Activated CD4-positive, alpha-beta T cell treated with anti-CD3 and anti-CD28 coated beads for 4 hours (primary cell): ENCODE measurements at places on chromosomes 1 and 21.

DNA sequence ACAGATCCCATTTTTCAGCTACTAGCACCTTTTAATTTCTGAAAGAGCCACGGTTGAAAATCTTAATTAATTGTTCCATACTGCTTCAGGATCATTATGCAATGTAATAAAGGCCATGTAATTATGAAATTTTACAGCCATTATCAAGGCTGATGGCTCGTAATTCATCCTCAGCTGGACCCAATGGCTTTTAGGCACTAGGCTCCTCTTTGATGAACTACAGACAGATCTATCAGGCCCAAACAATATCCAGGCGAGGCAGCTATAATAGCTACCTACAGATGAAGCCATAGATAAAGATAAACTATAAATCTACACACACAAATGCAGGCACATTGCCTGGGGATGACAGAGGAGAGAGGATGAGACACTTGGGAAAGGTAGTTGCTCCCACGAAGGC lies 110.5 kb upstream of the USH2A start:
- no peak for DNase-seq

DNA sequence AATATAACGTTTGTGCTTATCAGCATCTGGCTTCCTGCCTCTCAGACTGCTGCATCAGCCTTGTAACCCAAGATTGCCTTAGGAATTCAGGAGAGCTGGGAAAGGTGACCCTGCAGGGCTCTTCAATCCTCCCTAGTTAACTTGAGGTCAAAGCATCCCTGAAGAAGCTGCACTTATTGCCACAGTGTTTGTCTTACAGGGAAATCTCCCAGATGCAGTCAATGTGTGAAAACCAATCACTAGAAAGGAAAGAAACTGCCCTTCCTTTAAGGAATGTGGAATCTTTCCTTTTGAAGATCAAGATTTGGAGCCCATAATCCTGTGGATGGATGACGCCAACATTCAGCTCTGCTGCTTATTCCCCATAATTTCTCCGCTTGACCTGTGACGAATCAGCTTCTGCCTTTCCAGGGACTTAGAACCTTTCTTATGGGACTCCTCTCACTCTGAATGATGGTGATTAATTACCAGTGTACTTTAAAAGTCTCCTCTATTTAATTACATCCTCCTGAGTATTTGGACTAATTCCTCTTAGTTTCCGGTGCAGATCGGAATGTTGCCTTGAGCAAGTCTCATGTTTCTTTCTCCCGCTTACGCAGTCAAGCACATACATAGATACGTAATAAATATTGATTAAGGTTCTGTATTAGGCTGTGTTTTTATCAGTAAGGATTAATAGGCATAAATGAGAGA lies 14.4 kb downstream of the ADAMTS5 start:
- DNase-seq = no peak

DNA sequence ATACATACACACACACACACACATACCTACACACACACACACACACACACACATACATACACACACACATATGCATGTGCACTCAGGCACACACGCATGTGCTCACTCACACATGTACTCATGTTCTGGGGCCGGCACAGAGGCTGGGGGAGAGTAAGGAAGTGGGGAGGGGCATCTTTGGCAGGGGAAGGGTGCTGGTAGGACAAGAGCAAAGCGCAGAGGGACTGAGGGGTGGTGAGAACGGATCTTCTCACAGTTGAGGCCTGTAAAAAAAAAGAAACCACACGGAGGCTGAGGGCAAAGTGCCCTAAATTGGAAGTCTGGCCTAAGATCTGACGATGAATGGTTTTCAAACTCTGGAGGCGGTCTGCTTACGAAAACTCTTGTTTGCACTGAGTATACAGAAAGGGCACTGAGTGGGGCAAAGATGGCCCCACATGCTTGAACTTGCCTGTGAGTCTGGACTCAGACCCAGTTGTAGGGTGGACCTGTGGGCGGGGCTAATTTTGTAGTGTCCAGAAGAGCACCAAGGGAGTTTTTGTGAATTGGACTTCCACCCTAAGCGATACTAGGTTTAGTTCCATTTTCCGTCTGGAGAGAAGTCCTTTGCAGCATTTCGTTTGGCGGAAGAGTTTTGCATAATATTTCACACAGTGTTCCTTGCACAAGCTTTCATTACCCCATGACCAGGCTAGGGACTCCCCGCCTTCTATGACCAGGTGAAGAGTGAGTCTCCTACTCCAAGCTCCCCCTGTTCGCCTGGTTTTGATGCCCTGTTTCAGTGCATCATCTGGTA lies 79.3 kb upstream of the LYST start:
- no peak for DNase-seq

- no peak for DNase-seq
Observed at GRCh38 chr21:46549650-46550049, 55.2 kb downstream of the S100B start.

- no peak for DNase-seq
Observed at GRCh38 chr1:161728376-161729226, 7.3 kb downstream of the FCRLB start.
